Lower lobe of right lung (tissue), 2 donors: ENCODE measurements at places on chromosomes 7 and 10. TPM values are rescaled to one million over a fixed set of nuclear protein-coding genes. Genes with fewer than 3 reads are reported as not detected.

DNA sequence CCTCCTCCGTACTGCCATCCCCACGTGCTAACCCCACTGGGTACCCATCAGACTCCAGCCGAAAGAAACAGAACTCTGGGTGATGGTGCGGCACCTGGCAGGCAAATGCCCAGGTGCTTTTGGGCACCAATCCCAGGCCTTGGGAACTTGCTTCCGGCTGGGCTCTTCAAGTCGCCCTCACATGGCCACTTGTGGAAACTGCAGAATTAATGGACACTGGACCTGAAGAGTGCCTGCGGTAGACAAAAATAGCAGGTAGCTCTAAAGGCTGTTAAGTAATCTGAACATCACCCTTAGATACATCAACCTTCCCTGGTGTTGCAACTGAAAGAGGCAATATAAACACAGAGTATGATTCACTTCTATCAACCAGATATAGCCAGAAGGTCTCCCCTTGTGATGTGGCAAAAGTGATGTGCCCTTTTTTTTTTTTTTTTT, 644.4 kb downstream of the GRM8 start:
- H3K36me3 ChIP-seq, result no peaks in the 10 kb centered on the region
- no peak overlapping the region for H3K4me3 ChIP-seq

DNA sequence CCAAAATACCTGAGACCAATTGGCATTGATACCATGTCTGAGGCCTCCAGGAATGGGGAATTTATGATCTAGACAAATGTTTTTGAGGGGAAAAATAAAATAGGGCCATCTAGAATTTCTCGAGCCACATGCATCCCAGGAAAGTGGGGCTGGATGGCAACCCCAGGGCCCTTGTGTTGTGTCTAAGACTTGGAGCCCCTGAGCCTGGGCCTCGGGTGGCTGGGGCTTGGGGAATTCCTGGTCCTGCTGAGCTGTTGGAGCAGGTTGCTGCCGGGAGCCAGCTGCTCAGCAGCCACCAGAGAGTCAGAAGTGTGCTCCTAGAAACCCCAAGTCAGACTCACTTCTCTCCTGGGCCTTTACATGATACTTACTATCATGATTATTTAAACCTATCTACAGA, 172.9 kb downstream of the WDR37 start:
- no peak for DNase-seq
- no peaks in the 10 kb centered on the region for H3K4me1 ChIP-seq

DNA sequence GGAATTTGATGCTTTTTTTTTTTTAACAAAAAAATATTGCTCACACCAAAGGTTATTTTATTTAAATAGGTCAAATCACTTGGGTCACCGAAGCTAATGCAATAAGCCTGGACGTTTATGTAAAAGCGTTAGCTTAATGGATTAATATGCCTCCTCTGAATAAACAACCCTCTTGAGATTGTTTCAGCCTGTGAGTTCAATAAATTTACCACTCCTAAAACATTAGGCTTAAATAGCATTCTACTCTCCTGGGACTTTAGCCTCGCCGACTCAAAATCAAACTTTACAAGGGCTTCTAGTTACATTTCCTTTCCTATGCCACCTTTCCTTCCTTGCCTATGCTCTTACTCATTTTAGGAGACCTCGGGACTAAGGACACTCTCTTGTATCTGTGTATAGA, 79.3 kb downstream of the DNAJB9 start:
- peaks cover 3% of the 10 kb centered on the region for H3K27me3 ChIP-seq
- no peaks in the 10 kb centered on the region for H3K36me3 ChIP-seq
- no peak overlapping the region for H3K4me3 ChIP-seq
- H3K4me1 ChIP-seq, result no peaks in the 10 kb centered on the region
- DNase-seq, result no peak

GRCh38 chr10:103885617-103886016, 30.2 kb upstream of the SH3PXD2A start:
- no peak overlapping the region for H3K4me3 ChIP-seq
- H3K4me1 ChIP-seq, result peaks cover 36% of the 10 kb centered on the region
- no peak overlapping the region for H3K27ac ChIP-seq
- no peak for DNase-seq

DNA sequence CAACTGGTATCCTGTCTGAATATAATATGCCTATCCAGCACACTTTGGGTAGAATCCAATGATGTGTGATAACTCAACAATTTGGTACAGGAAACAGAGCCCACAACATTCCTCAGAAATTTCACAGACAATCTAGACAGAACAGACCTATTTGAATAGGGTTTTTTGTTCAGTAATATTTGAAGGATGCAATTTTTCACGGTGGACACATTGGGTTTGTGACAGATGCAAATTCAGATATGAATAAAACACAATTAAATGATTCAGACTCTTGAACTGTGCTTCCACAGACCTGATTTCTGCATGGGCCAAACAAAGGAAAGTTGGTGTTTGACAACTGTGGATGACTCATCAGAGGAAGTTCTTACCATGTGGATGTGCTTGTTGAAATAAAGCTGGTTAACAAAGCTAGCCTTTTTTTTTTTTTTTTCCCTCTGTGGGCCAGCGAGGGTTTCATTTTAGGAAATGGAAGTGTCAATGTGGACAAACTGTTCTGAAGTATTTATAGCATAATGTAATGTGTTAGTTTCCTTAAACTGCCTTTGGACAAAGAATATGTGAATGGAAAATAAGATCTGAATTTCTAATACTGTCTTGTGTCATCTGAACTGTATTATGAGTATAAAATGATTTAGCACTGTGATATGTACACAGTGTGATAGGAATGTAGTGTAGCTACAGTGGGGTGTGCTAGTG, 43.2 kb upstream of the FAM133B start:
- peaks cover 36% of the 10 kb centered on the region for H3K4me1 ChIP-seq
- no peak for DNase-seq
- H3K27me3 ChIP-seq, result no peaks in the 10 kb centered on the region

GRCh38 chr10:89122433-89123051, 84.6 kb downstream of the CH25H start:
- DNase-seq, result no peak
- peak overlapping the region; percentile 46 for H3K27ac ChIP-seq
- H3K4me1 ChIP-seq, result no peaks in the 10 kb centered on the region
- H3K4me3 ChIP-seq, result no peak overlapping the region
- no peaks in the 10 kb centered on the region for H3K27me3 ChIP-seq

- H3K4me3 ChIP-seq, result no peak overlapping the region
- H3K27ac ChIP-seq, result no peak overlapping the region
- peaks cover 44% of the 10 kb centered on the region for H3K36me3 ChIP-seq
These were observed 30.8 kb upstream of the EFCAB10 start for GRCh38 chr7:105611856-105612775.

DNA sequence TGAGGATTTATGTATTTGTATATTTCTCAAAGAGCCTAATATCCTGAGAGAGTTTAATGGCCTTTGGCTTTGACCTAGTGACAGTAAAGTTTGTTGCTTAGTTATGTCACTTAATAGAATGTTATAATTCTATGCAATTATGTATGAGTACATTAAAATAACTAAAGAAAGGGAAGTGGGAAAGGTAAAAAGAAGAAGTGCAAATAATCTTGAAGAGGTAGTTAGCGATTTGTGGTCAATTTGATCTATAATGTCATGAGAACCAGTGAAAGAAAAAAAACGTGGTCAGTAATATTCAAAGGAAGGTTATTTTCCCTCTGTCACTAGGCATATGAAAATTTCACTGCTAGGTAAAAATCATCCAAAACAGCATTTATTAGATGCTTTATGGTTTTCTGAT, 143.4 kb upstream of the LSM8 start:
- no peaks in the 10 kb centered on the region for H3K4me1 ChIP-seq
- H3K27ac ChIP-seq, result no peak overlapping the region
- no peak overlapping the region for H3K4me3 ChIP-seq
- DNase-seq, result no peak
- H3K27me3 ChIP-seq, result no peaks in the 10 kb centered on the region

DNA sequence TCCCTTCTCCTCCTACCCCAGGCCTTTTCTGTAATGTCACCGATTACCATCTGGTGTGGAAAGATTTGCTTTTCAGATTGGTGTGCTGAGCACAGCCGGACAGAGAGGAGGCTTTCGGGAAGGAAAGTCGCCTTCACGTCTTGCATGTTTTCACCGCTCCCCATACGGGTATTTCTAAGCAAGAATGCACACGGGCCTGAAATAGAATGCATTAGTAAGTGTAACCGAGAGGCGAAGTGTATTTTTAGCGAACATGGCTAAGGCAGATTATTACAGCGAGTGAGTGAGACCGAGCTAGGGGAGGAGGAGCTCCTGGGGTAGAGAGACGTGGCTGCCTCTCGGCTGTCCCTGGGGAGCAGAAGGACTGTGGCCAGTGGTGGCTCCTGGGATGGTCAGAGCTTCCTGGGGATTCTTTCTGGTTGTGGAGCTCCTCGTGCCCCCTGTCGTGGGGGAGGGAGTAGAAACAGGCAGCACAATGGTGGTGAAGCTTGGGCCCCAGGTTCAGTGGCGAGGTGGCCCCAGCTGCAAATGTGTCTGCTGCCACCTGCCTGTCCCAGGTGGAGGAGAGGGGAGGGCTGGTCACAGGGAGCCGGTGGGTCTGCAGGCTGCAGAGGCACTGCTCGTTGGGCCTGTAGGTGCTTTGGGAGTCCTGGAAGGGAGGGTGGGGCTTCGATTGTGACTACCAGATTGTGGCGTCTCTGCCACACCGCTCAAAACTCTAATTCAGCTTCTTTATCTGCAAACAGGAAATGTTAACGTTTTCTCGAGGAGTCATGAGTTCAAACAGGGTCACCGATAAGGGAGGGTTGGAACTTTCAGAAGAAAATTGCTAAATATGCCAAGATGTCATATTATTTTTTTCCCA, 135.8 kb downstream of the CAMK1D start:
- peaks cover 6% of the 10 kb centered on the region for H3K4me1 ChIP-seq
- H3K36me3 ChIP-seq, result no peaks in the 10 kb centered on the region
- no peak for DNase-seq
- no peaks in the 10 kb centered on the region for H3K27me3 ChIP-seq

- H3K27me3 ChIP-seq, result no peaks in the 10 kb centered on the region
- no peak overlapping the region for H3K4me3 ChIP-seq
- H3K4me1 ChIP-seq, result no peaks in the 10 kb centered on the region
- no peaks in the 10 kb centered on the region for H3K36me3 ChIP-seq
- no peak for DNase-seq
- no peak overlapping the region for H3K27ac ChIP-seq
These were observed 34.6 kb upstream of the SLC35G1 start for GRCh38 chr10:93859049-93859655.

CFAP46 gene
- total RNA-seq, result 9.0 TPM

LZTS2 gene
- 52.6 TPM for total RNA-seq

CAMK1D gene
- 22.5 TPM for total RNA-seq
